ENCODE measurements at places on chromosomes 5 and 9. TPM values are rescaled to one million over a fixed set of nuclear protein-coding genes. Genes with fewer than 3 reads are reported as not detected.

The LOX gene
- total RNA-seq = 12.4 TPM

The HEMGN gene
- not detected for total RNA-seq

The WNT8A gene
- not detected for total RNA-seq

The NPR3 gene
- total RNA-seq = 11.4 TPM

The FCN2 gene
- 25.6 TPM for total RNA-seq

The FAM81B gene
- total RNA-seq = 0.17 TPM

The MARCOL gene
- not detected for total RNA-seq

DNA sequence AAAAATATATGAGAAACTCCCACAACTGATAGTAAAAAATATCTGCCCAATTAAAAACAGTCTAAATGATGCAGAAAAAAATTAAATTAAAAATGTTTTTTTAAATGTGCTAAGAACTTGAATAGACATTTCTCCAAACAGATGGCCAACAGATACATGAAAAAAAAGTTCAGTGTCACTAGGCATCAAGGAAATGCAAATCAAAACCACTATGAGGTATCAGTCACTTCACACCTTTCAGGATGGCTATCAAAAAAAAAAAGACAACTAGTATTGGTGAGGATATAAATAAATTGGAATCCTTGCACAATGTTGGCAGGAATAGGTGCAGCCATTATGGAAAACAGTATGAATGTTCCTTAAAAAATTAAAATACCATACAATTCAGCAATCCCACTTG is 16.6 kb downstream of the ZNF131 start:
- H3K4me3 ChIP-seq = no peak overlapping the region
- no peak overlapping the region for H3K27ac ChIP-seq
- no peaks in the 10 kb centered on the region for H3K4me1 ChIP-seq
- no peaks in the 10 kb centered on the region for H3K27me3 ChIP-seq

- no peak overlapping the region for H3K4me3 ChIP-seq
- H3K4me1 ChIP-seq = peaks cover 22% of the 10 kb centered on the region
- no peaks in the 10 kb centered on the region for H3K27me3 ChIP-seq
- peak; percentile 51 for DNase-seq
- no peaks in the 10 kb centered on the region for H3K36me3 ChIP-seq
Measured at GRCh38 chr9:121073038-121073437, 1.7 kb upstream of the CNTRL start.

DNA sequence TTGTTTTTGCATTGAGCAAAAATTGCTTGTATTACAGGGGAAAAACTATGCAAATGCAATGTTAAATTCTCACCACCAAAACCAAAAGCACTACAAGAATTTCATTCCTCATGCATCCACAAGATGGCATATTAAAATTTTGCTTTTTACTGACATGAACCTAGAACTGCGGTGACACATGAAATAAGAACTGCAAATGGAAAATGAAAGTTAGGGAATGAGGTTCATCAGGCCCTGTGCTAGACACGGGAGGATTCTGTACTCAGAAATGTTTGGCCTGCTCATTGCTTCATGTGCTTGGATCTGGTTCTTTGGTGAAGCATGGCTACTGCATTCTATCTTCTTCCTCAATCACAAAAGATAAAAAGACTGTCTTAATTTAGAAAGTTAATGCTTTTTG is 9.1 kb upstream of the RFK start:
- H3K36me3 ChIP-seq = no peaks in the 10 kb centered on the region
- peak overlapping the region; percentile 76 for H3K27ac ChIP-seq
- peak overlapping the region; percentile 17 for H3K4me3 ChIP-seq
- peak; percentile 36 for DNase-seq

DNA sequence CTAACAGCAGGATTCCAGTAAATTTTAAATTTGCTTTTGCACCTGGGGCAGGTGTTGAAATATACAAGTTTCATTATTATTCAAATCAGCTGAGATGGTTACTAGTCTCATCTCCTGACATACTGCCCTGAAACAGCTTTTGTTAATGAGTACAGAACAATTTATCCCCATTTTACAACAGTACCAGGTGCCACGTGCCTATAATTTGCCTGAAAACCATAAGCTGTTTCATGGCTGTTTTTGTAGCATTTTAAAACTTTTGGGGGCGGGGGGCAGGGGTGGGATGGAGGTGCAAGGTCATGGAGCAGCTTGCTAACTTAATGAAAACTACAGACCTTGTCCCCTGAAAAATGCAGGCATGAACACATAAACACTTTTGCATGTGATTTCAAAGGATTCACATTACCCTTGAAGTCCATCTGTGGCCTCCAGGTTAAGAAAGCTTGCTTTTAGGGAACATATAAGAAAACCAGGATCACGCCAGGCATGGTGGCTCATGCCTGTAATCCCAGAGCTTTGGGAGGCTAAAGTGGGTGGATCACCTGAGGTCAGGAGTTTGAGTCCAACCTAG is 42.1 kb downstream of the TIMD4 start:
- no peak for DNase-seq
- H3K4me1 ChIP-seq = no peaks in the 10 kb centered on the region
- no peaks in the 10 kb centered on the region for H3K36me3 ChIP-seq
- H3K27me3 ChIP-seq = no peaks in the 10 kb centered on the region
- no peak overlapping the region for H3K4me3 ChIP-seq

- no peaks in the 10 kb centered on the region for H3K27me3 ChIP-seq
- no peak overlapping the region for H3K27ac ChIP-seq
- no peaks in the 10 kb centered on the region for H3K36me3 ChIP-seq
Measured at GRCh38 chr5:53302529-53302928, 177.9 kb upstream of the FST start.

DNA sequence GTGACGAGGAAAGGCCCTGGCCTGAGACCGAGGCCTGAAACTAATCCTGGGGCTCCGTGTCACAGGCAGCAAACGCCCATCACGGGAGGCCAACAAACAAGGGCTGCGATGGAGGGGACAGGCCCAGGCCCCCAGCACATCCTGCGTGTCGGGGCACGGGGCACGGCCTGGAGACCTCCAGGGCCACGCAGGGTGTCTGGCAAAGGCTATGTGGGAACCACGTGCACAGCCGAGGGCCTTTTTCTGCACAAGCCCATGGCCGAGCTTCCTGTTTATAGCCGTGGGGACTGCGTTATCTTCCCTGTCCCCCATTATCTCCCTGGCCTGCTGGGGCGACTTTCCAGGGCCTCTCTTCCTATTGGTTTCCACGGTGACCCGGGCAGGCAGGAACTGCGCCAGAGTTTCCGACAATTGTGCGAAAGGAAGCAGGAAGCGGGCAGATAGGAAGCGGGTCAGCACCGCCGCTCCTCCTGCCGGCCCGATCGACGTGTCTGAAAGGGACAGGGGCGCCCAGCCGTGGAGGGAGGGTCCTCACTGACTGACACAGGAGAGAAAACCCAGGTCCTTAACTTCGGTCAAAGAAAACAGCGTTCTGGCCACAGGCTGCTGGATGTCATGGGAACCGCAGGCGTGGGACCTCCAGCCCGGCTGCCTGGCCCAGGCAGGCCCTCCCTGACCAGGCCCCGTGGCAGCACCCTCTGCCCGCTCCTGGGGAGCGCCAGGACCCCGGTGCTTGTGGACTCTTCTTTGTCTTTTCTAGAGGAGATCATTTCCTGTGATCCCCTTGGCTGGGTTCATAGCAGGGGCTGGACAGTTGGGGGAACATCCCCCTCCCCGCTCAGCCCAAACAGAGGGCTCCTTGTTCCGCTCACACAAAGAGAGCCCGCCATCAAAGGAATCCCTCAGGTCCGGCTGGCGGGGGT is 29.1 kb upstream of the SEC16A start:
- H3K27ac ChIP-seq = peak overlapping the region; percentile 32
- no peaks in the 10 kb centered on the region for H3K27me3 ChIP-seq
- H3K36me3 ChIP-seq = peaks cover 80% of the 10 kb centered on the region
- peak; percentile 49 for DNase-seq

- peak overlapping the region; percentile 79 for H3K27ac ChIP-seq
- H3K36me3 ChIP-seq = no peaks in the 10 kb centered on the region
- H3K27me3 ChIP-seq = no peaks in the 10 kb centered on the region
- peaks cover 86% of the 10 kb centered on the region for H3K4me1 ChIP-seq
- H3K4me3 ChIP-seq = no peak overlapping the region
- peak; percentile 90 for DNase-seq
Measured at GRCh38 chr5:139658928-139659667, 10.9 kb downstream of the CXXC5 start.

GRCh38 chr5:111548992-111549649 is 36.8 kb upstream of the STARD4 start:
- H3K36me3 ChIP-seq = no peaks in the 10 kb centered on the region
- H3K27ac ChIP-seq = no peak overlapping the region
- no peak overlapping the region for H3K4me3 ChIP-seq
- no peaks in the 10 kb centered on the region for H3K27me3 ChIP-seq

- no peak overlapping the region for H3K4me3 ChIP-seq
- H3K27me3 ChIP-seq = no peaks in the 10 kb centered on the region
- no peaks in the 10 kb centered on the region for H3K36me3 ChIP-seq
- peak; percentile 73 for DNase-seq
- no peaks in the 10 kb centered on the region for H3K4me1 ChIP-seq
- no peak overlapping the region for H3K27ac ChIP-seq
Measured at GRCh38 chr5:107808671-107809137, 138.0 kb upstream of the EFNA5 start.

DNA sequence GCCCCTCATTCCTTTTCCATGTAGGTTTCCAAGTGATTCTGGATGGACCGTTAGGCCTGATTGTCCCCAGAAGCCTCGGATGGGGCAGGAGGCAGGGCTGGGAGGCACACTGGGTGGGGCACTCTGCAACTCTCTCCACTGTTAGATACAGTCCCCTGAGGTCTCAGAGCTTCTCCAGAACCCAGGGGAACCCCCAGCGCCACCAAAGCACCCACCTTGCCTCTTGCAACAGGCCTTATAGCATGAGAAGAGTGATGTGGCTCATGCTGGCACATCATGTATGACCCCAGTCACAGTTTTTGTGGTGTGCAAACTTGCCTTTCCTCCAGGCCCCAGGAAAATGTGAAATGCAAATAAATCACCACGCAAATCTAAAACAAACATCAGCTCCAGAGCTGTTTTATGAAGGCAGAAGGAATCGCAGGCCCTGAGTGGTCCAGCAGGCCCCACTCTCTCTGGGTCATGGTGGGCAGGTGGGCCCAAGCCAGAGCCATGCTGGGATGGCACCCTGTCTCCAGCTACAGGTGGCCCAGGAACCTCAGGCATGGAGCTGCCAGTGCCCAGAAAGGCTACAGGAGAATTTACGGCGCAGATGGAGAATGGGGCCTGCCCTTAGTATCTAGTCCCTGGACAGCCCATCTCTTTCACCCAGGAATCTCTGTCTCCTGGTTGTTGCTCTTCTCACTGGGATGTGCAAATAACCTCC is 36.3 kb upstream of the CDKN2AIPNL start:
- H3K4me3 ChIP-seq = no peak overlapping the region
- H3K36me3 ChIP-seq = no peaks in the 10 kb centered on the region
- no peak for DNase-seq
- H3K4me1 ChIP-seq = no peaks in the 10 kb centered on the region
- no peak overlapping the region for H3K27ac ChIP-seq

DNA sequence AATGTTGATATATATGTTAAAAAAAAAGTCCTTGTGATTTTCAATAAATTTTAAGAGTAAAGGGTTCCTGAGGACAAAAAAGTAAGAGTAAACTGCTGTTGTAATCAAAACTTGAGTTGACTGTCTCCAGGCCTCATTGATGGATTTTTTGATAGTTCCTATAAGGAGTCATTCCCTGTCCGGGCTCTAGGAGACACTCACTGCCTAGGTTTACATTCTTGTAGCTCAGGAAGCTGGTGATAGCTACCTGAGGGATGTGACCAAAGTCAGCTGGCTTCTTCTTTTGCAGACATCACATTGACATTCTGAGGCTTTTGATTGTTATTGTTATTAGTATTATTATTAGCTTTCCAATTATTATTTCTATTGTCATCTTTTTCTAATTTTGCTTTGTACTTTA is 116.5 kb upstream of the FBXL7 start:
- no peaks in the 10 kb centered on the region for H3K27me3 ChIP-seq
- no peak overlapping the region for H3K27ac ChIP-seq
- no peak for DNase-seq
- H3K36me3 ChIP-seq = no peaks in the 10 kb centered on the region

GRCh38 chr9:18146329-18146728 is 327.6 kb upstream of the ADAMTSL1 start:
- H3K4me3 ChIP-seq = no peak overlapping the region
- no peaks in the 10 kb centered on the region for H3K4me1 ChIP-seq

DNA sequence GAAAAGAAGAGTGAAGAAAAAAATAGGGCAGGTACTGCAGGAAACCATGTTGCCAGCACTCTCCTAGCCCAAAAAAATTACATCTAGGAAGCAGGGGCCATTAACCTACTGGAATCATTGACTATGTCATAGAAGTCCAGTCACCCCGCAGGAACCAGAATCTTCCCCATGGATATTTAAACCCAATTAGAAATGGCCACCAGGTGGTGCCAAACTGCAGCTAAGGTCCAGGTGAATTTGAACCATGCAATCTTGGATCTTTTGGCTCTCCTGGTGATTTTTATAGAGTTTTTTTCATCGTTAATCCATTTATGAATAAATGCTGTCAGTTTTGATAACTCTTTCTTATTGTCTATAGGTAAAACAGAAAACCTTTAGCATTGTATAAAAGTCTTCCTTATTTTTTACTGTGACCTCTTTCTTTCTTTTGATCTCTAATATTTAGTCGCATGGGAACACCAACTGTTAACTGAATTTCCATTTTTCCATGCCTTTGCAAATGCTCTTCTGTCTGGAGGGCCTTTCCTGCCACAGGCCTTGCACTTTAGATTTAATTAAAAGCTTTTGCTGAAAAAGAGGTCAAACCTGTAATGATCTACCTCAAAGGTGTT is 147.5 kb upstream of the FGF10 start:
- H3K27ac ChIP-seq = no peak overlapping the region
- H3K36me3 ChIP-seq = no peaks in the 10 kb centered on the region
- H3K4me3 ChIP-seq = no peak overlapping the region
- no peaks in the 10 kb centered on the region for H3K4me1 ChIP-seq

- no peak for DNase-seq
- no peak overlapping the region for H3K4me3 ChIP-seq
- H3K27ac ChIP-seq = no peak overlapping the region
- no peaks in the 10 kb centered on the region for H3K4me1 ChIP-seq
- H3K27me3 ChIP-seq = no peaks in the 10 kb centered on the region
Measured at GRCh38 chr9:97475059-97475458, 26.4 kb upstream of the TMOD1 start.

DNA sequence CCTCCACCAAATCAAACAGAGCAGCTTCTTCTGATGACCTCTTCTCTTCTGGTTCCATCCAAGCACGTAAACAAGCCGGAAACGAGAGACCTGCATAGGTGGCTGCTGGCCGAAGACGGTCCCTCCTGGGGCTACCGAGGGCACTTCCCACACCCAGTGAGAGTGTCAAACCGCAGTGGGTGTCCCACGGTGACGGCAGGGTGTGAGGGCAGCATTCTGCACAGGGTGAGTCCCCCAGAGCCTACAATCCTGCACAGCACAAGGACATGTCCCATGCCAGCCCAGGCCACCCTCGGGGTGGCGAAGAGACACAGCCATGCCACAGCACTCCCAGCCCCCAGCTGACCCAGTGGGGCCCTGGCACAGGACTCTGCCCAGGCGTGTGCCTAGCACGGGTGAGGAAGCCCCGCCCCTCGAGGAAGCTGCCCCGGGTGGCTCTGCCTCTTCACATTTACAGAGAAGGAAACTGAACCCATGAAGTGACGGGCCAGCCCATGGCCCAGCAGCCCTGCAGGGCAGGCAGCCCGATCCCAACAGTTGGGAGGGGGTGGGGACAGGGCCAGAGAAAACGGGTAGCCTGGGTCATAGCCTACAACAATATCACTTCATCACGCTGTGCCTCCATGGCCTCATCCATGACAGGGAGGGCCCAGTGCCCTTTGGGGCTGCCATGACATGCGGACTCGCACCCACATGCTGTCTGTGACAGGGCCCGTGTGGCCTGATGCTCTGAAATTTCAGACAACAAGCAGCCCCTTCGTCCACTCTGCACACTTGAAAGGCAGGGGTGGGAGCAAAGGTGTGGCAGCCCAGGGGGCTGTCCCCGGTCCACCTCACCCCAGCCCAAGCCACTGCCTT is 43.2 kb downstream of the SEMA4D start:
- no peaks in the 10 kb centered on the region for H3K36me3 ChIP-seq
- H3K27me3 ChIP-seq = no peaks in the 10 kb centered on the region
- no peak overlapping the region for H3K27ac ChIP-seq
